Thoracic aorta (tissue), 2 donors: ENCODE measurements at places on chromosomes 16 and 17.
A peak's percentile ranks its signal among the peaks of the same experiment; 100 is the strongest.

DNA sequence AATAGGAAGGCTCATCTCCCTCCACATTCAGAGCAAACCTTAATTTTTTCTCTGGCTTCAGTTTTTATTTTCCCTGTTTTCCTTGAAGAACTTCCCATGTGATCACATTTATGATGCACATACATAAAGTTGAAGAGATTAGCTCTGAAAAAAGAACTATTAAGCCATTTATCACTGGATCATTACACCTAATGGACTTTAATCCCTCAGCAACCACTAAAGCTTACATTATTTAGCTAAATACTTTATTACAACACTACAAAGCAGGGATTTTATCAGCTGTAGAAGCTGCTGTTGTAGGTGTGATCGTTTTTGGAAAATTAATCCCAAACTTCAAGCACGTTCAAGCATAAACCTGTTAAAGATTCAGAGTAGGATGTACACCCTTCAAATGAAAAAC, 21.1 kb downstream of the SMYD4 start:
- no peak for DNase-seq

DNA sequence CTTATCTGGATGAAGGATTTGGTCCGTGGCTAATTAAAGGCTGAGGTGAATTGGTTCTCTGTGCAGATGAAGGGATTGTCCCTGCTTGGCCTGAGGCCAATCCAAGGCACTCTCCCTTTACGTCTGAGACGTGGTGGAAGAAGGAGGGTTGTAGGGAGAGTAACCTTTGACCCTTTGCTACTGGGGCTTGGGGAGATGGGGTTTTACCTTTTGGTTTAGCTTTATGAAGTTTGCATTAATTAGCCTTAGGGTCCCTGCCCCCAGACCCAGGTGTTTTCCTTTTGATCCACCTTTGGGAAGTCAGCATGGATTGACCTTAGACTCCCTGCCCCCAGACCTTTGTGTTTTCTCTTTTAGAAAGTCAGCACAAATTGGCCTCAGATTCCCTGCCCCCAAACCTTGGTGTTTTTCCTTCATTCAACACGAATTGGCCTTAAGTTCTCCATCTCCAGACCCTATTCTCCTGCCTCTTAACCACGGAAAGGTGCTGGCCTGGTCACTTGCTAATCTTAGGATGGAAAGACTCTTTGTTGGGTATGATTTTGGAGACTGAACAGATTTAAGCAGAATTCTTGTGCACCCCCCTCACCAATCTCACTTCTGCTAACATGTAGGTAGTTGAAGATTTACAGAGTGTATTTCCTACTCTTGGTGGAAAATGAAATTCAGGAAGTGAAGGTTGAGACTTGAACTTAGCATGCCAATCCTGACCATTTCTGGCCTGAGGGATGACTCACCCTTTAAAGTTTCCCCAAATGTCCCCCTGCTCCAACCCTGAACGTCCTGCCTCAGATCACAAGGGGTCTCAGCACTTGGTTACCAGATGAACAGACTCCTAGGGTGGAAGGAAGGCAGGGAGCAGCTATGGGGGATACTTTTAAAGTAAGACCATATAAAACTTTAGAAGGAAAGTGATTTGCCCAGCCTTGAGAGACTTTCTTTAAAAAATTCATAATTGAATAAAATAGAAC, 23.1 kb upstream of the MMD start:
- no peak for DNase-seq

DNA sequence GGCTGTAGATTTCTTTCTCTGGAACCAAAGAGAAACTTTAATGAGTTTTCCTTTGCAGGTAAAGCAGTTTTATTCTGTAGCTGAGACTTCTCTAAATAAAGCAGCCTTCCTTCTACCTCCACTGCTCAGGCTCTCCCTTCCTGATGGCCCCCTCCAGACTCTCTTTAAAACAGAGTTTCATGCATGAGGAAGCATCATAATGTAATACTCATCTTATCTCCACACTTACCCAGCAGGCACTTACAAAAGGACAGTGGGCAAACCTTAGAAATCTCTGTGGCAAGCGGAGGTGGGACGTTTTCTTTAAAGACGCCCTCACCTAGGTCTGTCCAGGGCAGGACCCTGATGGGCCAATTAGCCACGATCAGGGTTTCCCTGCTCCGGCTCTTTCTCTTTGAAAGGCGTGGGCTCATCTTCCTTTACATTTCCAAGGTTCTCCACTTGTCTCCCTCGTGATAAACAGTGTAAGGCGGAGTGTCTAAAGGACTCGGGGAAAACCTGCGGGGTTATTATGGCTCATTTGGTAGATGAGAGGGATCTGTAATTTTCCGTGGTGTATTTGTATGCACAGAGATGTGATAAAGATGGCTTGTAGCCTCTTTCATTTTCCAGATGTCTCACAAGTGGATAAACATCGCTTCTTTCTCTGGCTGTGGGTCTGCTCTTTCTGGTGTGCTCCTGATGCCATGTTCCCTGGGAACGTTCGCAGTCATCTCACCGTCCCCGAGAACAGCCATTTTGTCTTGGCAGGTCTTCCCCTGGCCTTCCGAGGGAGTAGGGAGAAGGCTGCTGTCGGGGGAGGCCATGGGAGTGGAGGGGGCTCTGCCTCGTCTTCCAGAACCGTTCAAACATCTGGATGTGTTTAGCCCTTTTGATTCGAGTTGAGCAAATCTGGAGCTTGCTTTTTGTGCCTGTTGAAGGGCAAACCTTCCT, 239.0 kb downstream of the CCDC182 start:
- DNase-seq: no peak

- DNase-seq: no peak
Observed at GRCh38 chr17:57357392-57357784, 101.1 kb downstream of the MSI2 start.

- DNase-seq: no peak
Observed at GRCh38 chr17:81280571-81280970, 14.5 kb downstream of the SLC38A10 start.

- DNase-seq: no peak
Observed at GRCh38 chr16:14018851-14019250, 52.3 kb upstream of the MRTFB start.

- DNase-seq: peak; percentile 25
Observed at GRCh38 chr16:66705790-66706505, 9.4 kb upstream of the CMTM4 start.

GRCh38 chr16:20327444-20328041, at the start of gene GP2:
Gene GP2 (minus strand): TSS chr16:20327513. CDS start chr16:20326431, 1,082 bp downstream.
- no peak for DNase-seq

GRCh38 chr16:10976634-10977033, 32.3 kb downstream of the CLEC16A start:
- DNase-seq: no peak

DNA sequence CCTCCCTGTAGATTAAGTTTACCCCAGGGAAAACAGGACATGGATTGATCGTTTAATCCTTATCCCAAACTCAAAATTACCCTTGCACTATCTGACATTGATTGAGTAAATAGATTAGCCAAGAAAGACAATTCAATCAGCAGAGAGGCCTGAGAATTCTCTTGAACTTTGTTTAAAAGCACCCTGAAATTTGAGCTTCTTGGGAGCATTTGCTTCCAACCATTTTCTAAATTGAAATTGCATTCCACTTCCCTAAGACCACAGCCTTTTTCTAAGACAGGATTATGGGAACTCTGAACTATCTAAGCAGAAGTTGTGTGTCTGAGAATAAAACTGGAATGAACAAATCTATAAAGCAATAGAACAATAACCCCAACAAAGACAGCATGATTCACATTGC, 76.6 kb upstream of the TNRC6A start:
- no peak for DNase-seq

GRCh38 chr16:58393138-58393504, 850 bp downstream of the GINS3 start:
- no peak for DNase-seq

GRCh38 chr17:34598161-34598776, 18.9 kb downstream of the TMEM132E start:
- DNase-seq: no peak

- no peak for DNase-seq
Observed at GRCh38 chr17:67246653-67247415, 1.8 kb upstream of the HELZ start.

GRCh38 chr17:42050393-42051012, at the start of gene C17orf113:
Gene C17orf113 (minus strand): TSS chr17:42050601. CDS start chr17:42043376, 7,225 bp downstream.
- no peak for DNase-seq

DNA sequence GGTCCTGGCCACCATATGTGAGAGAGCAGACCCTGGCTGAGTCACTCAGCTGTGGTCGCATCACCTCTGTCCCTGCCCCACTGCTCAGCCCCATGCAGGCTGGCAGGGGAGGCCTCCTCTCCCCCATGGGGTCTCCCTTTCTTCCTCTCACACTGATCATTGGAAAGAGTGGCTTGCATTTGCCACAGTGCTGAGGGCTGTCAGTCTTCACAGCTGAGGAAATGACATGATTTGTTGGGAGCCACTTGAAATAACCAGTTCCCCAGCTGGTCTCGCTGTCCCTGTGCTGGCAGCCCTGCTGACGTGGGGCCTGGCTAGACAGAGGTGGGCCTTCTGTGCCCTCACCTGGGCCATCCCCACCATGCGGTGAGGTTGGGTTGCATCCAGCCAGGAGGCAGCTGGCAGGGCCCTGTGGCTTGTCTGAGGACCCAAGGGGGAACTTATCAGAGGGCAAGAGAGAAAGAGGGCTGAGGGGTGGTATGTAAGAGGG, 30.1 kb upstream of the MED9 start:
- no peak for DNase-seq

DNA sequence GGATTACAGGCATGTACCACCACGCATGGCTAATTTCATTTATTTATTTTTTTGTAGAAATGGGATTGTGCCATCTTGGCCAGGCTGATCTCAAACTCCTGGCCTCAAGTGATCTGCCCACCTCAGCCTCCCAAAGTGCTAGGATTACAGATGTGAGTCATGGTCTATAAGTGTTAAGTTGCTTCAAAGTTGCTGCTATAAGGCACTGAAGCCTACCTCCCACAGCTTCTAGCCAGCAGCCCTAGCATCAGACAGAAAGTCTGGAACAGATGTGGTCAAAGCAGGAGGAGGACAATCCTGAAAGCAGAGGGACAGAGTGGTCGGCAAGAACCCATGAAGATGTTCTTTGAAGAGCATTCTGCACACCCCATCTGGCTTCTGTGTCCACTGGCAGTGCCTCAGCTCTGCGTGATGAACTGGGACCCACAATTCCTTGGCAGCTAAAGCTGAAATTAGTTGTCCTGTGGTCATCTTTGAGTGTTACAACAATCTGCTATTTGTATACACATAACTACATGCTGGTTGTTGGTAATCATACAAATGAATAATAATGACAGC, 11.2 kb downstream of the MAP3K14 start:
- no peak for DNase-seq

DNA sequence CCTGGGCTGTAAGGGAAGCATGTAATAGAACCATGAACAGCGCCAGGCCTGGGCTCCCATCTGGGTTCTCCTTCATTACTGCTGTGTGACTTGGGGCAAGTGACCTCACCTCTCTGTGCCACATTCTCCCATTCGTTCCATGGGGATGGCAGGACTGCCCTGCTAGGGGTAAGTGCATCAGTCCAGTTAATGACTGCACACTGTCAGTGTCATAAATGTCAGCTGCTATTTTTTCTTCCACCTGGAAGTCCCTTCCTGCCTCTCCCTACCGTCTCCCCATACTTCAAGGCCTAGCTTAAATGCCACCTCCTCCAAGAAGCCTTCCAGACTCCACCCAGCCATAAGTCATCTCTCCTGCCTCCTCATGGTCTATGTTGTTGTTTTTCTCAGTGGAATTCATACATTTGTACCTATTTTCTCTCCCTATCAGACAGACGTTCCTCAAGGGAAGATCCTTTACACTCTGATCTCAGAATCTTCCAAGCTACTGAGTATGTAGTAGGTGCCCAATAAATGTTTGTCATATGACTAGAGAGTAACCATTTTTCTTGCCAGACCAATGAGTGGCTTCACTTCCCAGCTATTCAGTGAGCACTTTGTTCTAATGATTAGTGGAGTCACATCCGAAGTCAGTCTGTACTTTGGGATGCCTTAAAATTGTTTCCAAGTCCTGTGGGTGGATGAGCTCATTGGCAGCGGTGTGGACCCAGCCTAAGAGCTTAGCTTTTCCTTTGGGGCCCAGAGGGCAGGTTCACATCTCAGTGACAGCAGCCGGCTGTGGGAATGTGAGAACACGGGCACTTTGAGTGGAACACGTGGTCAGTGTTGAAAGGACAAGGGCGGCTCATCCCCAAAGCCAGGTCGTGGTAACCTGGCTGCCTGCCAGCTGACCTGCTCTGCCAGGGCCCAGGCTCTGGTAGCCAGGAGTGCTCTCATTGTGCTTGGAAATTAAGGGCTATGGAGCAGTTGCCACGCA, 147.5 kb upstream of the GSE1 start:
- no peak for DNase-seq

DNA sequence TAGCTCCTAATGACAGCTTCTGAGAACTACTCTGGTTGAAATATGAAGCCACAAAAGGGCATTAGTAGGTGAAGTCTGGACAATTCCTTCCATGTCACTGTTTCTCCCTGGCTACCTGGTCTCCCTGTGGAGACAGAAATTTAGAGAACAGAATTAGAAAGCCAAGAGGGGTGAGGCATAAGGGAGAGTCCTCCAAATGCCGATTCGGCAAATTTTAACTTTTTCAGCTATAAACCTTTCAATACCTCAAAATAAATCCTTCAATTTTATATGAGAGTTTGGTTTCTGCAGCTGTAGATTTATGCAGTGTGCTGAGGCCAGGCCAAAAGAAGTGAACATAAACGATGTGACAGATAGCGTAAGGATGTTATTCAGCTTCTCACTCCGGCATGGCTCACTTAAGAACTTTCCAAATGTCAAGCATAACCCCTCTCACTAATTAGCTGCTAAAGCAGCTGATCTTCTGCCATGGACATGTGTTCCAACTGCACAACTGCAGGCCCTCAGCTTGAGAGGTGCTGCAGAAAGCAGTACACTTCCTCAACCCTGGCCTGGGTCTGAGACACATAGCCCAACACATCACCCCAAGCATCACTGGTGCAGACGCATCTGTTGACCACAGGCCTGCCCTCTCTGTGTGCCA, 247.9 kb upstream of the SOX9 start:
- DNase-seq: no peak

DNA sequence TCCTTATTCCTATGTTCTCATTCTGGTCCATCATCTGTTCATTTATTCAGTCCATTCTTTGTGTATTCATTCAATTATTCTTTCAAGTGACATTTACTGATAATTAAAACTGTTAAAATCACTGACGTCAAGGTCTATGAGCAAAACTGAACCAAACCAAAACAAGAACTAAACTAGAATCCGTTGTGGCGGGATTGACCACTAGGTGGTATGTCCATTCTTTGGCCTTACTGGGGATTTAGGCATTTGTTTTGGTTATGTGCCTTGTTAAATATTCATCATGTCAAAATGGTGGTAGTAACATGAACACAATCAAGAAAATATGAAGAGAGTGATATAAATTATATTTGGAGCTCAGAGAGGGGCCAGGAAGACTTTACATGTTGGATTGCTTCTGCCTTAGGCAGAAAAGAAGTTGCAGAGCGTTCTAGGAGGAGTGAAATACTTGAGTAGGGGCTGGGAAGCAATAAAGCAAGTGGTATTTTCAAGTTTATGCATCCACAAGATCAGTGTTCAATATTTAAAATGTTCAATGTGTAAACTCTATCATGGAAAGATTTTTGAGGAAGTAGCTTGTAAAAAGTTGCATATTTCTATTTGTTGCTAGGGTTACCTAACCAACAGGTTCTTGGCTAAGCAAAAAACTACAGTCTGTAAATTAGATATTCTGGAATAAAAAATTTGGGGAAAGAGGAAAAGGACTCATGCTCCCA, 129.0 kb downstream of the CDH13 start:
- DNase-seq: no peak
